ENCODE measurements at places on chromosomes 2 and 18.
A peak's percentile ranks its signal among the peaks of the same experiment; 100 is the strongest.

GRCh38 chr2:46589356-46589755 lies 110.0 kb downstream of the TMEM247 start:
- DNase-seq: no peak

GRCh38 chr18:57439985-57440330 lies 4.8 kb downstream of the ONECUT2 start:
- peak; percentile 50 for DNase-seq

DNA sequence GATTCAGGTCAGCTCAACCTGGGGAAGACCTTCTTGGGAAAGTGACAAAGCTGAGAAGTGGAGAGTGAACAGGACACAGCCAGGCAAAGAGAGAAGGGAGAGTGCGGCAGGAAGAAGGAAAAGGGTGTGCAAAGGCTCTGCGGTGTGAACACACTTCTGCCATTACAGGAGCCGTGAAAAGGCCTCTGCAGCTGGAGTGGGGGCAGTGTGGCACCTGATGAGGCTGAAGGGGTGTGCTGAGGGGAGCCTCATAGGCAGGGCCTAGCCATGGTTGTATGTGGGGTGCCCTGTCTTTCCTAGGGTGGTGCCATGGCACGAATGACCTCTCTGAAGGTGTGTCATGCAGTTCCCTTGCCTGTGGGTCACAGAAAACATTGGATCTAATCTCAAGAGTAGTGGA lies 347.6 kb downstream of the CYRIA start:
- no peak for DNase-seq

DNA sequence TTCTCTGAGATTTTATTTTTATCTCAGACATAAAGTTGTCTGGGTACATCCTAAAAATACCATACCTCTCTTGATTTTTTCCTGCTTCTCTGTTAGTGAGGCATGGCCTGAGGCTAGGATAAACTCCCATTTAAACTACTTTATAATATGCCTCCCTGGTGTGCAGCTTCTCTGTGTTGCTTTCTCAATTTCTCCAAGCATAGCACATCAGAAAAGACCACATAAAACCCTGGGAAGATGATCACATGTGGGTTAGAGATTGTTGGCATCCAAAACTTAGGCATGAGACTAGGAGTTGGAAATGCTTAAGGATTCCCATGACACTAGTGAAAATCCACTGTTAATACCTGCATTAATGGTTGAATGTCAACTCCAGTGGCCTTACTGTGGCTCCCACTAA lies 254.6 kb downstream of the RND3 start:
- no peak for DNase-seq

DNA sequence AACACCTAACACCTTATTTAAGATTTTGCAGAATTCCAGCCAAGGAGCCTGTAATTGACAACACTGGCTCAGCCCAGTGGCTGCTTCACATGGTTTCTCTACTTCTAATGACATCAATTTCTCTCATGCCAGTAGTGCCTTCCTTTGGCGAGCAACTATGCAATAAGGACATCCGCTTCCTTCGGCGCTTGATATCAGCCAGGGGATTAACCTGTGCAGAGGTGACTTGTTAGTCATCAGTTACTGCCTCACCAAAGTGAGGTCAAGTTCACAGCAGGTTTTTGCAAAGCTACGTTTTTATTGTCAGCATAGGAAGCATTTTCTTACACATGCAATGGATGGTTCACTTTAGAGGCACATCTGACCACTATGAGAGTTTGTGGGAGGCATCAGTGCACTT lies 24.0 kb upstream of the EDAR start:
- DNase-seq: no peak

DNA sequence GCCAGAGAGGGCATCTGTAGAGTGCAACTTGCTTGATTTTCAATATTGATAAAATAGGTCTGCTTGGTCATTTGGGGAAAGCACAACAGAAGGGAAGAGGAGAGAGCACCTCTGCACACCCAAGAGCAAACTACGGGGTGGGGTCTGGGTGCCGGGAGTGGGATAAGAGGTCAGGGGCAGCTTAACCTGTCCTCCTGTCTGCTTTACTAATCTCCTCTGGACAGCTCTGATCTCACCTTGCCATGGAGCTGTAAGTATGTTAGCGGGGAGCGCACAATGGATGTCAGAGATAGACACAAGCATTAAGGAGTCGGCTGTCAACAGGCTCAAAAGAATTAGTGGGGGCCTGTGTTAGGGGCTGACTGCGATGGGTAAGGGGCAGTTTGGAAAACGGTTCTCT lies 328.7 kb downstream of the CYRIA start:
- no peak for DNase-seq

- DNase-seq: no peak
Measured at GRCh38 chr18:12441475-12442034, 33.8 kb downstream of the PRELID3A start.

GRCh38 chr2:170818036-170818751 lies 1.5 kb downstream of the GAD1 start:
- DNase-seq: peak; percentile 66

- DNase-seq: no peak
Measured at GRCh38 chr2:126429103-126429502, 226.9 kb upstream of the GYPC start.

DNA sequence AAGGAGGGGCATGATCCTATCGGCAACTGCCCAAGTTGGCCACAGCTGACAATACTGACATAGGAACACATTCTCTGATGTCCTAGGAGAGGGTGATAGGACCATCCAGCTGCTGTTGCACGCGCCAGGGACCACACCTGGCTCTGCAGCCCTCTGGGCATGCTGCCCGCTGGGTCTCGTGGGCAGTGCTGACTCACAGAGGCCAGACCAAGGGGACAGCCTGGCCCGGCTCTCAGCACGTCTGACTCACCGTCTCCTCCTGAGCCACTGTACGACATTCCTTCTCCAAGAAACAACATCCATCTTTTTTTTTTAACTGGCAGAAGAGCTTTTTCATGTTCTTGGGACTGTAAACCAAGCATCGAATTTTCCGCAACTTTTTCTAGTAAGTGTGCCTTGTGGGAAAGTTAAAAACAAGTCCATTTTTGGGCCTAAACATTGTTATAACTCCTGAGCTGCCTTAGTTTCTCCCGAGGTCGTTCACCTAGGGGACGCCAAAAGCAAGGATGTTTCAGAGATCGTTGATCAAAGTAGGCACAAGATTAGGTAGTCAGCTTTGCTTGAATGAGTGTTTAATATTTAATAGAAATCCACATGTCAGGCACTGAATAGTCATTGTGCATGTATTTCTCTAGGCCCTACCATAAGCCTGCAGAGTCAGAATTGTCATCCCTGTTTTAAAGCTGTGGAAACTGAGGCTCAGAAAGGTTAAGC lies 100.3 kb downstream of the TTC32 start:
- no peak for DNase-seq

- no peak for DNase-seq
Measured at GRCh38 chr2:120109186-120110061, 96.5 kb downstream of the EPB41L5 start.

- no peak for DNase-seq
Measured at GRCh38 chr18:59907660-59908059, 7.9 kb downstream of the PMAIP1 start.

- DNase-seq: no peak
Measured at GRCh38 chr2:1053786-1054185, 103.1 kb downstream of the SNTG2 start.

- no peak for DNase-seq
Measured at GRCh38 chr2:204657024-204657423, 111.7 kb downstream of the PARD3B start.

- DNase-seq: peak; percentile 84
Measured at GRCh38 chr18:46555724-46556123, 101.3 kb downstream of the LOXHD1 start.

GRCh38 chr18:54647176-54647575 lies 56.1 kb downstream of the DYNAP start:
- DNase-seq: peak; percentile 72

DNA sequence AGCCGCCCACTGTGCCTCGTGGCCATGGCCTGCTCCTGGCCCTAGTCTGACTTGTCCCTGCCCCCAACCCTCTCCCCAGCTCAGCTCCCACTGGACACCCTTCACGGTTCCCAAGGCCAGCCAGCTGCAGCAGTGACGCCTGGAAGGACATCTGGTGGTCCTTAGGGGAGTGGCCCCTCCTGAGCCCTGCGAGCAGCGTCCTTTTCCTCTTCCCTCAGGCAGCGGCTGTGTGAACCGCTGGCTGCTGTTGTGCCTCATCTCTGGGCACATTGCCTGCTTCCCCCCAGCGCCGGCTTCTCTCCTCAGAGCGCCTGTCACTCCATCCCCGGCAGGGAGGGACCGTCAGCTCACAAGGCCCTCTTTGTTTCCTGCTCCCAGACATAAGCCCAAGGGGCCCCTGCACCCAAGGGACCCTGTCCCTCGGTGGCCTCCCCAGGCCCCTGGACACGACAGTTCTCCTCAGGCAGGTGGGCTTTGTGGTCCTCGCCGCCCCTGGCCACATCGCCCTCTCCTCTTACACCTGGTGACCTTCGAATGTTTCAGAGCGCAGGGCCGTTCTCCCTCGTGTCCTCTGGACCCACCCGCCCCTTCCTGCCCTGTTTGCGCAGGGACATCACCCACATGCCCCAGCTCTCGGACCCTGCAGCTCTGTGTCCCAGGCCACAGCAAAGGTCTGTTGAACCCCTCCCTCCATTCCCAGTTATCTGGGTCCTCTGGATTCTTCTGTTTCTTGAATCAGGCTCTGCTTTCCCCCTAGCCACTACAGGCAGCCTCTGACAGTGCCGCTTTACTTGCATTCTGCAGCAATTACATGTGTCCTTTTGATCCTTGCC lies 35.8 kb downstream of the ANO7 start:
- peak; percentile 44 for DNase-seq

DNA sequence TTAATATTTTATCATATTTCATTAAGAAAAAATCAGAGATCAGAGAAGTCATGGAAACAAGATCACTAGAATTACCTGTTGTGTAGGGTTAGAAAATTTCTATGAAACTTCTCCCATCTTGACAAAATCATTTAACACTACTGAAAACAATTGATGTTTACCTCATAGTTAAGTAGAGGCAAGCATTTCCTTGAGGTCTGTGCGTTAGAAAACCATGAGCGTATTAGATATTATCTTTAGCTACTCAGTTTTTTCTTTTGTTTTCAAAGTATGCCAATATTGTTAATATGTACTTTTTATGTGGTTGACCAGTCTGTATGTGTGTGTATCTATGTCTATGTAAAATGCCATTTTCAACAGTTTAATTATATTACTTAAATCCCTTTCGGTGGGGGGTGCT lies 335.7 kb downstream of the PARD3B start:
- DNase-seq: no peak

GRCh38 chr2:79758749-79759282 lies 246.0 kb downstream of the CTNNA2 start:
- no peak for DNase-seq

- DNase-seq: no peak
Measured at GRCh38 chr2:239884875-239885274, 140.3 kb downstream of the NDUFA10 start.

- DNase-seq: no peak
Measured at GRCh38 chr2:5472673-5473072, 219.5 kb upstream of the SOX11 start.

DNA sequence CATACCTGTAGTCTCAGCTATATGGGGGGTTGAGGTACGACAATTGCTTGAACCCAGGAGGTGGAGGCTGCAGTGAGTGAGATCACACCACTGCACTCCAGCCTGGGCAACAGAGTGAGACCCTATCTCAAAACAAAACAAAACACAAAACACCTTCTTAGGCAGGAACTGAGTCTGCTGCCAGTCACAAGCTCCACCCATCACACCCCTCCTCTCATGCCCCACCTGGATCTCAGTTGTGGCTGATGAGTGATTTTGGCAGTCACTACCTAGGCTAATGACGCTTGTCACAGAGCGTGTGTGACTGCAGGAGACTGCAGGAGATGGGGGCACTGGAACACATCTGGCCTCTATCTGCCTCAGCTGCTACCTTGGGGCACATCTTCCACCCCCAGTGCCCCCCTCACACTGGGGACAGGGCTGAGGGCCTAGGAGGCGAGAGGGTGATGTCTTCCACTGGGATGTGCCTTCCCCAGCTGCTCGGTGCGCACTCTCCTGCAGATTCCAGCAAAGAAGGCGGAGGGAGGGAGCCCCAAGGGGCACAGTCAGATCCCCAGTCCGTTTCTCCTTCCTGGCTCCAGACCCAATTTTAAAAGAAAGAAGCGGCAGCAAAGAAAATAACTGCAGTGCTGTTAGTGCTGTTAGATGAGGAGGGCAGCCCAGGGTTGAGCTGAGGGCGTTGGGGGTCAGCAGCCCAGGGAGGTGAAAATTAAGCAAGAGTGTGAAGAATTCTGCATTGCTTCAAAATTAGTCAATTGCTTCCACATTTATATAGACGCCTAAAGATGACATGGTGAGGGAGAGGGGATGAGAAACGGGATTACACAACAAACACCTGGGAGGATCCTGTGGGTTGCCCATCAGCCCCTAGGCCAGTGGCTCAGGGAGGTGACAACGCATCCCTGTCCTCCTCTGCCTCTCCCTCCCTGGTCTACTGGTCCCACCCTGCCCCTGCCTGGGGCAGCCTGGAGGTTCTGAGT lies 143.6 kb upstream of the HAAO start:
- DNase-seq: no peak

DNA sequence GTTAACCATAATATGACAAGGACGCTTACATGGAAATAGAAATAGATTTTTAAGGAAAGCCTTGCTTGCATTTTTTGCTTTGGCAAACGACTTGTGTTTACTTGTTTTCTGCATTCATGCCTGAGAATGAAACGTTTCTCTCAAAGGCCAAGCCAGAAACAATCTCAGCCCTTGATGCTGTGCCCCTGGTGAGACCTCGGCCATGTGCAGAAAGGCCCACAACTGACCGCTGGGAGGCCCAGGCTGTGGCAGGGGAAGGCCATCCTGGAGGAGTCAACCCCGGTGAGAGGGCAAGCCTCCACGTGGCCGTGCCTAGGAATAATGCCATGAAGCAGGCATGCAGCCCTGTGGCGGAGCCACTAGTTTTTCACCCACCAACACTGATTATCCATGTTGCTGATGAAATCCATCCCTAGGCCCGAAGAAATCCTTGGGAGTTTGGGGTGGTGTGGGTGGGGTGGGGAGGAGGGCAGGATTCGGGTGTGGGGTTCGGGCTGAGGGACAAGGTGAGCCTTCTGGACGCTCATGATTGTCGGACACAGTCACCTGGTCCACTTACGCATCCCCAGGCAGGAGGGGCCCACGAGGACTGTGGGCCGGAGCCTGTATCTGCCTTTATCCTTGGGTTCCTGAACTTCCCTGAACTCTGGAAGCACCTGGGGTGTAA lies 107.6 kb upstream of the APCDD1 start:
- DNase-seq: no peak

DNA sequence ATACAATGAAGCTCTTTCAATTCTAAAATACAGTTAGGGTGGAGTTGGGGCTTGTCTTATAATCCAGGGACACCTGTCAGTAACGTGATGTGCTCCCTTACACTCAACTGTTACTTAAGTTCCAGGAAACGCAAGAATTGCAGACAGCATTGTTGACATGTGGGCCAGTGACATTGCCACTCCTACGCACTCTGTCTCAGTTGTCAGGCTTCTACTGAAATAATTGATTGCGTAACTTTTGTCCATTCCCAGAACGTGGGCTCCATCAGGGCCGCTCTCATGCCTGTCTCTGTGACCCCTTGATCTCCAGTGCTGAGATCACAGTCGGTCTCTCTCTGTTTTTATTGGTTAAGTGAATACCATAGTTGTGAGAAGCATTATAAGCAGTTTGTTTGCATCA lies 487.8 kb downstream of the GALR1 start:
- no peak for DNase-seq
